Heart right ventricle (tissue), 16 donors: ENCODE measurements at places on chromosomes 6 and 20.

DNA sequence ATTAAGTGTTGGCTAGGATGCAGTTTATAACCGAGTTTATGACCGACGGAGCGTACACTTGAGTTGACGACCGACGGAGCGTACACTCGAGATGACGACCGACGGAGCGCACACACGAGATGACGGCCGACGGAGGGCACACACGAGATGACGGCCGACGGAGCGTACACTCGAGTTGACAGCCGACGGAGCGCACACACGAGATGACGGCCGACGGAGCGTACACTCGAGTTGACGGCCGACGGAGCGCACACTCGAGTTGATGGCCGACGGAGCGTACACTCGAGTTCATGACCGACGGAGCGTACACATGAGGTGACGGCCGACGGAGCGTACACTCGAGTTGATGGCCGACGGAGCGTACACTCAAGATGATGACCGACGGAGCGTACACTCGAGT lies 119.8 kb downstream of the HUS1B start:
- no peak for DNase-seq

- DNase-seq, result no peak
Measured at GRCh38 chr20:39066471-39067242, 104.5 kb downstream of the DHX35 start.

DNA sequence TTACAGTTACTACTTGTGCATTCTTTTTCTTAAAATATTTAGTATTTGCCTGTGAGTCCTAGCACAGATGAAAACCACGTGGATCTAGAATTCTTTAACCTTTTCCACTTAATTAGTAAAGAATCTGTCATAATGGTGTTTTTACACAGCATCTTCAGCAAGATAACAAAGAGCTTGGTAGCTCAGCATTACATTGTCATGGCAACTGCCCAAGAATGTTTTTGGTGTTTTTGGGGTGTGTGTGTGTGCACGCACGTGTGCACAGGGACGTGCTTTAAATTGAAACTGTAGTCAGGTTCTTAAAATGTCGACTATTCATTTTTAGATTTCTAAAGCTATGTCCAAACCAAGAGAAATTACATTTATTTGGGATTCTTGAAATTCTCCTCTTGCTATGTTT lies 108.0 kb downstream of the FIG4 start:
- DNase-seq, result no peak

- DNase-seq, result peak; percentile 42
Measured at GRCh38 chr20:62020935-62021701, 44.6 kb downstream of the TAF4 start.

GRCh38 chr6:149027484-149027883 lies 280.7 kb downstream of the UST start:
- DNase-seq, result no peak

DNA sequence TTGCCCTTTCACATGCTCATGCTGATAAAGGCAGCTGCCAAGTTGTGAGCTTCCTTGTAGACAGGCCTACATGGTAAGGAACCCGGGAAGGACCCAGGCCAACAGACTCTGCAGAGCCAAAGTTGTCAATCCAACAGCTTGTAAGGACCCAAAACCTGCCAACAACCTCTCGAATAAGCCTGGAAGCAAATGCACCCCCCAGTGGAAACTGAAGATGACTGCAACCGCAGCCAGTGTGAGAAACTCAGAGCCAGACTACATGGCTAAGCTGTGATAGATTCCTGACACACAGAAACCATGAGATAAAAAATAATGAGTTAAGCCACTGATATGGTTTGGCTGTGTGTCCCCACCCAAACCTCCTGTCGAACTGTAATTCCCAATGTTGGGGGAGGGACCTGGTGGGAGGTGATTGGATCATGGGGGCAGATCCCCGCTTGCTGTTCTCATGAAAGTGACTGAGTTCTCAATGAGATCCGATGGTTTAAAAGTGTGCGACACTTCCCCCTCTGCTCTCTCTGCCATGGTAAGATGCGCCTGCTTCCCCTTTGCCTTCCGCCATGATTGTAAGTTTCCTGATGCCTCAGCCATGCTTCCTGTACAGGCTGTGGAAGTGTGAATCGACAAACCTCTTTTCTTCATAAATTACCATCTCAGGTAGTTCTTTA lies 18.8 kb upstream of the CLPSL2 start:
- no peak for DNase-seq

- DNase-seq, result no peak
Measured at GRCh38 chr20:24958506-24959385, 9.7 kb downstream of the CST7 start.

- no peak for DNase-seq
Measured at GRCh38 chr6:128275681-128276080, 244.7 kb downstream of the PTPRK start.

DNA sequence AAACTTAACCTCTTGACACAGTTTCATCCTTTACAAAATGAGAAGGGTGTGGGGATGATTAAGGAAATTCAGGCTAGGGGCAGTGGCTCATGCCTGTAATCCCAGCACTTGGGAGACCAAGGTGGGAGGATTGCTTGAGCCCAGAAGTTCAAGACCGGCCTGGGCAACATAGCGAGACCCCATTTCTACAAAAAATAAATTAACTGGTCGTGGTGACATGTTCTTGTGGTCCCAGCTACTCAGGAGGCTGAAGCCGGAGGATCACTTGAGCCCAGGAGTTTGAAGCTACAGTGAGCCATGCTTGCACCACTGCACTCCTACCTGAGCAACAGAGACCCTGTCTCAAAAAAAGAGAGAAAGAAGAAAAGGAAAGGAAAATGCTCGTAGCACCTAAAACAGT lies 9.0 kb downstream of the ZSWIM3 start:
- no peak for DNase-seq

GRCh38 chr20:19129306-19129705 lies 83.1 kb upstream of the SLC24A3 start:
- DNase-seq, result no peak

- no peak for DNase-seq
Measured at GRCh38 chr20:33650753-33651561, 11.2 kb upstream of the C20orf144 start.

GRCh38 chr6:150250826-150251225 lies 108.0 kb downstream of the PPP1R14C start:
- no peak for DNase-seq

- peak; percentile 42 for DNase-seq
Measured at GRCh38 chr20:36808317-36809257, 35.0 kb upstream of the DSN1 start.

DNA sequence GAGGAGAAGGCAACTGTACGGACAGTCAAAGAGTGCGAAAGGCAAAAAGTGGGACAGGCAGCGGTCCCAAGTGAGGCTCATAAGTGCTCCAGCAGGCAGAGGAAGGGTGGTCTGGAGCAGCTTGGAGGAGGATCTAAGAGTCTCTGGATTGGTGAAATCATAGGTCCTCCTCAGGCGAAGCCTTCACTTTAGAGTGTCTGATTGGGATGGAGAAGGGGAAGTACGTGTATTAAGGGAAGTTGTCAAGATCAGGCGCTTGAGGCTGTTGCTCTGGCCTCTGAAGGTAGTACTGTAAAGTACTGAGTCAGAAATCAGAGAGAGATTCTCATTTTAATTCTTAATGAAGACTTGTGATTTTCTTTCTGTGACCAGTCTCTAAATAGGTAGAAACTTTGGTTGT lies 185.6 kb downstream of the KIF16B start:
- no peak for DNase-seq

DNA sequence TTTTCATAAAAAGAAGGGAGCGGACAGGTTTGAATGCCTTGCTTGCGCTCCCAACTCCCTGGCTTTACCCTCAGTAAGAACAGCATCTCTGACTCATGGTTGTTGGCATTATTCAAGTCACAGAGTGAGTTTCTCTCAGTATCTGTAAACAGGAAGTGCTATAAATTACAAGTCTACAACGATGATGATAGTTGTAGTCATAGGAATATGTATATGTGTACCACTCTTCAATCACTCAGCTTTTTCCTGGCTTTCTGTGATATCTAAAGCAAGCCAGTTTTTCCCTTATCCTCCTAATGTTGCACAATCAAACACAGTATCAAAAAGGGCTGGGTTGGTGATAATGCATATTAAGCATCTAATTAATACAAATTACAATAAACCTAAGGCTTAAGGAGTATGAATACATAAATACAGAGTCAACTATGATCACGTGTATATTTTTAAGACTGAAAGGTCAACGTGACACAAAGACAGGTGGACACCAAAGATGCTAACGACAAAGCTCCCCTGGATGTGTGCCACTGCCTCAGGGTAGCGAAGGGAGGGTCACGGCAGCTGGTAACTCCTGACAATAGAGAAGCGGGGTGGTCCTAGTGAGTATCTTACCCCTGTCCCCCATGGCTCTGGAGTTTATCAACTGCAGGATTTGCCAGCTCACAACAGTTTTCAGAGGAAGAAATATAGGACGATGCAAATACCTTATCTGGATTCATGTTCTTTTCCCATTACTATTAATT lies 202.8 kb downstream of the BTBD9 start:
- no peak for DNase-seq

GRCh38 chr6:156791320-156791850 lies 14.2 kb downstream of the ARID1B start:
- no peak for DNase-seq

DNA sequence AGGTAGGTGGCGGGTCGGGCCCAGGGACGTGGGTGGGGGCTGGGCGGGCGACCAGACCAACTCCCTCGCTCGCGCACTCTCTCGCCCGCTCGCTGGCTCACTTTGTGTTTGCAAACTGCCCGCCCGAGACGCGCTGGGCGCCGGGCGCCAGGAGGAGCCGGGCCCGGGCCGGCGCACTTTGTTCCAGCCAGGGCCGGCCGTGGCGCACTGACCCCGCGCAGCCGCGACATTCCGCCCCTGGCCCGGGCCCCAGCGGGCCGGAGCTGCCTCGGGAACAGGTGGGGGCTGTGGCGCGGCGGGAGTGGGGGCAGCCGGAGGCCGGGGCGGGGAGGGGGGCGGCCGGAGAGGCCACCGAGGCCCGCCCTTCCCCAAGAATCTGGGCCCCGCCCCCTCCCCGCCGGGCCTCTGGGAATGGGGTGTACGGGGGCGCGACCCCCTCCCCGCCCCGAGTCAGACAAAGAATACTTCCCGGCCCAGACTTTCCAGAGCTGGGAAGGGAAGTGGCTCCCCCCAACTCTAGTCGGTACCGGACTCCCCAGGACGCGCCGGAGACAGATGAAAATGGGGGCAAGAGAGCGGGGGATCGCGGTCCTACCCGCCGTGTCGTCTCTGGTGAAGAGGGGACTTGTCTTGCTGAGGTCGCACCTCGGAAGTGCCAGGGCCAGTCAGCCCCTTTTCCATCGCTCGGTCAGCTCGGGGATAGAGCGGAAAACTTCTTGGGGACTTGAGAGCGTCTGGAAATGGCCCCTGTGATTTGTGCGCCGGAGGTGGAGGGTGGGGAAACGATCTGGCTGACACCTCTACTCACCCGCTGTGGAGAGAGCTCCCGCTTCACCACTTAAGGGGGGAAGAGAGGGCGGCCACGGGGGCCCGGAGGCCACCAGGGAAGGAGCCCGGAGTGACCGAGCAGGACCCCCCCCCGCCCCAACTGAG lies 951 bp downstream of the FOXP4 start:
- no peak for DNase-seq

DNA sequence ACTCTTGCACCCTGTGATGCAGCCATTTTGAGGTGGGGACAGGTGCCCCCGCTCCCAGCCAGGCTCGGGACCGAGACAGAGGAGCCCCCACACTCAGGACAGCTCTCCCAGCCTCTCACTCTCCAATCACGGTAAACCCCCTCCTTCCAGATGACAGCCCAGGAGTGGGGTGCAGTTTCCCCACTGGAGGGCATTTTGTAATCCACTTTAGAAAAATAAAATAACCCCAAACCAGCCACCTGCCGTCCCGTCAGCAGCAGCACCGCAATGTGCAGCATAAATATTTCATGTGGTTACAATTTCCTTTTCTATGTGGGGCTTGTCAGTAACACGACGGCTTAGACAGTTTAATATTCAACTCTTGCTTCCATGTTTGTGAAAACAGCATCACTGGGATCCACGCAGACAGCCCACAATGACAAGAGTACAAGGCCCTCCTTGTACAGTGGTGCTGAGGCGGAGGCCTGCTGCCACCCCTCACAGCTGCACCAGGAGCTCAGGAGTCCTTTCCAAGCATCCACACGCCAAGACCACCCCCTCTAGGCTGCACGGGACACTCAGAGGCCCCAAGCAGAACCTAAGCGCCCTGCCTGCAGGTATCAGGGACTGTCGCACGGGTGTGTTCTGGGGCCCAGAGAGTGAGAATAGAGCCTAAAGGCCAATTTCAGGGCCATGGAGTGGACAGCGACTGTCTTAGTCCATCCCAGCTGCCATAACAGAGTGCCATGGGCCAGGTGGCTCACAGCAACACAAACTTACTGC lies 116.7 kb downstream of the JPH2 start:
- DNase-seq, result no peak

DNA sequence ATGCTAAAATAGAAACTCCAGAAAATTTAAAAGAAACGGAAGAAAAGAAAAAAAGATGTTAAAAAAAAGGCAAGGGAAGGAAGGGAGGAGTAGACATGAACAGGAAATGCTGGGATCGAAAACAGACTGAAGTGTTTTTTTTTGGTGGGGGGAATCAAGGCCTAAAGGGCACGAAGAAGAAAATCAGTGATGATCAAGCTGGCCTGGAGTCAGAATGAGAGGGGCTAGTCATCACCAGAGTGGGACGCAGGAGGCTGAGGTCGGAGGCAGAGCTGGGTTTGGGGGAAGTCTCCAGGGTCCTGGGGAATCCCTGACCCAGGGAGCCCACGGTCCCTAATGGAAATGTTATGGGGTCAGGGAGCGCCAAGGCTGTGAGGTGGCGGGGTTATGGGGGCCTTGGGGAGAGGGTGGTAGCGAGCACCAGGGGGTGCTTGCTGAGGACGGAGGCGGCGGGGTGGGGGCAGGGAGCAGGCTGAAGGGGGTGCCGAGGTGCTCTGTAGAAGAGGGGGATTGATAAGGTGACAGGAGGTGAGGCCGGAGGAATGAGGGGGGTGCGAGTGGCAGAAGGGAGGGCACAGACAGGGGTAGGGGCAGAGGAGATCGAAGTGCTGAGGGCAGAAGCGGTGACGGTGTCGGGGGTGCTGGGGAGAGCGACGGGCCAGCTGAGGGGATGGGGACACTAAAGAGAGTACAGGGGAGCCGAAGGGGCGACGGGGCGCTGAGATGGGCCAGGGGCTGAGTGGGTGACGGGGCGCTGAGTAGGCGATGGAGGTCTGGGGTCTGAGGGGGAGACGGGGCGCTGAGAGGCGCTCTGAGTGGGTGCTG lies 684 bp downstream of the ZNFX1 start:
- peak; percentile 39 for DNase-seq

DNA sequence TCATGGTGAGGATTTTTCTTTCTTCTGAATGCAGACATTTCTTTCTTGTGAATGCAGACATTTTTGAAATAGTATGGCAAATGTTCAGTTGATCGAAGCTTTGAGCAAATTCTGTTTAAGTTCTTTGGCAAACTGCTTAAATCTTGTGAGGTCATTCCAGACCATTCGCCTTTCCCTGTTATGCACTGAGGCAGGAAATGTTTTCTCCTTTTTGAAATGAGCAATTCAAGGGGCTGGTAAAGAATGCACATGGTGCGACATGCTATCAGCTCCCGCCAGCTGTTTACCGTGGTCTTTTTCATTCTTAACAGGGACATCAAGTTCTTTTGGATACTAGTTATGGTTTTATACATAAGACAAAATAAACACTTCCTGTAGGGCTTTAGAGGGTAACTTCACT lies 112.0 kb upstream of the CCN2 start:
- DNase-seq, result no peak

GRCh38 chr6:12602951-12603672 lies 113.5 kb upstream of the PHACTR1 start:
- DNase-seq, result no peak
